ENCODE measurements at places on chromosomes 3 and 15.

DNA sequence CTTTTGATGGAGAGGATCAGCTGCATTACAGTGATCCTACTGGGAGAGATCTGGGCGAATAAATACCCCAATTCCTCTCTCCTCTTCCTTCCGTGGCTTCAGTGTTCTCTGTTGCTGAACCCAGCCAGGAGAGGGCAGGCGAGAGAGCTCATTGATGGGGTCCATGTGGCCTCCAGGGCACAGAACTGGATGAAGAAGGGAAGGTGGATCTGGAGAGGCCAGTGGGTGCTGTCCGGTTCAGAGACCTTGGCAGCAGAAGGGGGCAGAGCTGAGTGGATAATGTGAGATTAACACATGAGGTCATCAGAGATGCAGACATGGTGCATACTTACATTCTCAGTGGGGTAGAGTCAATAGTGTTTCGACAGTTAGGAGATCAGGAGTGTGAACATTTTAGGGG, 193.6 kb downstream of the CLSTN2 start:
- DNase-seq = no peak

DNA sequence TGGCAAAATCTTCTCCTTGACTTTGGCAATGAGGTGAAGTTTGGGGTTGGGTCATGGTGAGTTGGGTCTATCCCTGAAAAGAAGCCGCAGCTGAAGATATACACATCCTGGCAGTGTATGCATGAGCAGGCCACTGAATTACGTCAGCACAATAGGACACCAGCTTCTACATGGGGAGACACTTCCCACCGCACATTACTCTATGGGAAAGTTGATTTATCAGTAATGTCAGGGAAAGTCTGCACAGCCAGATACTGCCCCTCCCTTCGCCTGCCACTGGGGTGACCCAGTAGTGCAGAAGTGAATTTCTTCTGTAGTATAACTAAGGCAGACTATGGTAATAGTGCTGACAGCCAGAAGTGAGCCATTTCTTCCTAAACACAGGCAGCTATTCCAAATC, 245.0 kb downstream of the NTRK3 start:
- DNase-seq = no peak

GRCh38 chr3:46830801-46831200, 32.4 kb downstream of the MYL3 start:
- no peak for DNase-seq

- DNase-seq = no peak
Measured at GRCh38 chr3:134354612-134355251, 19.5 kb downstream of the AMOTL2 start.

GRCh38 chr3:127914584-127914983, 448 bp upstream of the KBTBD12 start:
- DNase-seq = no peak

GRCh38 chr15:88512601-88513000, 33.9 kb downstream of the DET1 start:
- no peak for DNase-seq

DNA sequence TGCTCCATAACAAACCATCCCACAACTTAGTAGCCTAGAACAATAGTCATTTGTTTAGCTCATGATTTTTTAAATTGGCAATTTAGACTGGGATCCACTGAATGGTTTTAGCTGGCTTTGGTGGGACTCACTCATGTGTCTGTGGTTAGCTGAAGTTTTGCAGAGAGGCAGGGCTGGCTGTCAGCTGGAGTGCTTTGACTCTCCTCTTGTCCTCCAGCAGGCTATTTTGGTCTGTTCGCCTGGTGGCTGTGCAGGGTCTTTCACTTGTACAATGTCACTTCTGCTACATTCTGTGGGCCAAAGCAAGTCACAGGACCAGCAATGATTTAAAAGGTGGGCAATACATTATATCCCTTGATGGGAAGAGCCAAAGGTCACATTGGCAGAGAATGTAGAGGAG, 1146.5 kb downstream of the ROBO2 start:
- DNase-seq = no peak

DNA sequence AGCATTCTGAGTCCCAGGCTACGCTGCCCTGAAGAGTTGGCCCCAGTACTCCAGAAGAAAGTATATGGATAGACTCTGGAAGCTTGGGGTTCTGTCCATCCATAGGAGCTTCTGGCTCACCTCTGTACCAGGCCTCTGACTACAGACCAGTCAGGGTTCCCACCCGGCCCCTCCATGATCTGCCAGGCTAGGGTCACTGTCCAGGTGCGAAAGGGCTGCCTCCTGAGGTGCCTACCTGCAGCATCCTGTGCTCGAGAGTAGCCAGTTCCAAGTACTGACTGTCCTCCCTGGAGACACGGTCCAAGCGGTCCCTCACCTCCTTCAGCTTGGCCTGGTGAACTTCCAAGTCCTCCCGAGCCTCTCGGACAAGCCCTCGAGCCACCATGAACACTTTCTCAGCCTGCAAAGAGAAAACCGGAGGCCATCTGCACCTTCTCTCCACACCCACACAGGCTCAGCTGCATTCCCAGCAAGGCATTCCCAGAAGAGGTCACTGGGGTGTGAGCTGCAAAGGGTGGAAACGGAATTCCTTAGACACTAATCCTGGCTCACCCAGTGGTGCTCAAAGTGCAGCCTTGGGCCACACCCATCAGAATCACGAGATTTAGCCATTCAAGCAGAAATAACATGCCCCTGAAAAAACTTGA, 3.7 kb upstream of the PLXNB1 start:
- no peak for DNase-seq

DNA sequence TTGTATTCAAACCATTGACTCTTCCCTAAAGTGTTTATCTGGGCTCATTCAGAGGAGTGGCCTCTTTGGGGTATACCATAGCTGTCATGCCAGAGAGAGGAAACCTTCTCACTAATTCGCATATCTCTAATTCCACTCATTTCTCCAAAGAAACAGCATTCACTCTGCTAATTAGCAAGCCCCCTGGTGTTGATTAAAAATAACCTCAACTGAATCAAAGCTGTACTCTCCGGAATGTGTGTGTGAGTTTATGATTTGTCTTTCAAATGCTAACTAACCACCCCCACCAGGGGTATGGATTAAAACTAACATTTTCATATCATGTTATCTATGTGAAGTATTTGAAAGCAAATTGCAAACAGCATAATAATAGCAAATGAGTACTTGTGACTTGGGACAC, 45.5 kb downstream of the PAQR5 start:
- no peak for DNase-seq

- no peak for DNase-seq
Measured at GRCh38 chr15:64162478-64162868, 349 bp downstream of the PPIB start.

DNA sequence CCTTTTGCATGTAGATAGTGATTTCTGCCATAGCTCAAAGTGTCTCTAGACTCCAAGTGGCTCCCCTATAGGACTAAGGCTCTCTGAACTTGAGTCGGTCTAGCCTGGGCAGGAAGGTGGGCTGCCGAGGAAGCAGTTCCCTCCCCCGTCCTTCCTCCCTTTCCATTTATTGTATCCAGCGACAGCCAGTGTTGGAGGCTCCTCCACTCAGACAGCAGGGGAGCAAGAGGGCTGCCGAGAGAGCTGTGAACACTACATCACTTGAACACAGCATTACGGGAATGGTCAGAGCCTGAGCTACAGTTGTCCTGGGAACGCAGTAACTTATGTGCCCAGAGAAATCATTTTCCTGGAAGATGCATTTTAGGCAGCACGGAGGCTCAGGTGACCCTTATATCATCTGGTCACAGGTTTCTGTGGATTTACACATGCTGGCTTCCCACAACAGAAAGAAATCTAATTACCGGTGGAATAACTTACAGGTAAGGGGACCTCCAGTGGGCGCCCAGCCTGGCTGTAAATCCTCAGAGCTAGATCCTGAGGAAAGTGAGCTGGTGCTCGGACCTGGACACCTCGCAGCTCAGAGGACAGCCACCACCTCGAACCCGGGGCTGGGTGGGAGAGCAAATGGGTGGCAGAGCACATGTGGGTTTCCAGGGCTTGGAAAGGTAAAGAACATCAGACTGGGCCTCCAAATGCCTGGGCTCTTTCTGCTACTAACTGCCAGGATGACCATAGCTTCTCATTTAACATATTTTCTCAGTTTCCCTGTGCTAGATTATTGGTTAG, 197.1 kb downstream of the UACA start:
- DNase-seq = no peak

DNA sequence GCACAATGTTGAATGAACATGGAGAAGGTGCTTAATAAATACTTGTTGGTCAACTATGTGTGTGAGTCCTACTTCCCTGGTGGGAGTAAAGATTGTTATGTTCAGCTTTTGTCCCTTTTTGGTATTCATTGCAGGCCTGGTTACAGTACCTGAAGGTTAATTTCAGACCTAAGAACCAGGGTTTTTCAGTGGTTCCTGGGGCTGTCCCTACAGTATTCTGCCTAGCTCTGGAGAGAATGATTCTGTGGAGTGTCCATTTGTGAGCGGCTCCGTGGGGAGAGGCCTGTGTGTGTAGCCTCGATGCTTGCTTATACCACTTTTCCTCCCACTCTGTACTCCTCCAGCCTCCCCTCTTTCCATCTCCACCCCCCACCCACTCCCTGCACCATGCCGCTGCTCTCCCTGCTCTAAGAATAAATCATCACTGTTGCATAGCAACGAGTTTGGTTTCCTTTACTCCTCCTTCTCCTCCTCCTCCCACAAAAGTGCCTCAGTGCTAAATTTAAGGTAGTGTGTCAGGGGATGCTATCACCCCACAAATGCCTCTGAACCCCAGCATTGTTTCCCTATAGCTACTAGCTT, 150.6 kb upstream of the ROPN1 start:
- DNase-seq = no peak

- no peak for DNase-seq
Measured at GRCh38 chr3:50370594-50370993, 11.3 kb upstream of the TMEM115 start.

- no peak for DNase-seq
Measured at GRCh38 chr15:64997745-64998375, 8.1 kb upstream of the SPG21 start.

GRCh38 chr3:12961007-12961696, 112.1 kb downstream of the IQSEC1 start:
- DNase-seq = no peak

Measured in T-helper 2 cell treated with Interferon-gamma antibody and Interleukin-4, amounts not matched to agents 5 μg/mL and 100 μg/mL, for 36 hours (primary cell).